Activated CD4-positive, CD25-positive, alpha-beta regulatory T cell treated with anti-CD3 and anti-CD28 coated beads, Interleukin-2, amount 50 U/mL, for 72 hours (primary cell): ENCODE measurements at places on chromosomes 11 and 22.

- no peak for DNase-seq
Observed at GRCh38 chr11:17157761-17158160, 50.0 kb downstream of the PIK3C2A start.

DNA sequence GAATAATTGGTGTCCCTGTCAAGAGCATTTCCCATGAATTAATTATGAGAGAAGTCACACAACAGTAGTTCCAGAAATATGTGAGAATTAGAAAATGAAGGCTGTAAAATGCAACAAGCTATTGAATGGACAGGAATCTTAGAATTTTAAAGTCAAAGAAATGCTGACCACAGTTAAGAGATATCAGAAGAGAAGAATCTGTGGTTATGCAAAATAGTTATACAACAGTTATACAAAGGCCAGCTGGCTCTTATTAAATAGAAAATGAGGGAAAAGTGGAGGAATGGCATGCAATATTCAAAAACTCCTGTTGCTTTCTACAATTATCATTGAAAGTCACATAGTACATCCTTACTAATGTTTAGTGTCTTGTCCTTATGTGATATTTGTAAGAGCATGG, 27.4 kb downstream of the CASP12 start:
- no peak for DNase-seq

DNA sequence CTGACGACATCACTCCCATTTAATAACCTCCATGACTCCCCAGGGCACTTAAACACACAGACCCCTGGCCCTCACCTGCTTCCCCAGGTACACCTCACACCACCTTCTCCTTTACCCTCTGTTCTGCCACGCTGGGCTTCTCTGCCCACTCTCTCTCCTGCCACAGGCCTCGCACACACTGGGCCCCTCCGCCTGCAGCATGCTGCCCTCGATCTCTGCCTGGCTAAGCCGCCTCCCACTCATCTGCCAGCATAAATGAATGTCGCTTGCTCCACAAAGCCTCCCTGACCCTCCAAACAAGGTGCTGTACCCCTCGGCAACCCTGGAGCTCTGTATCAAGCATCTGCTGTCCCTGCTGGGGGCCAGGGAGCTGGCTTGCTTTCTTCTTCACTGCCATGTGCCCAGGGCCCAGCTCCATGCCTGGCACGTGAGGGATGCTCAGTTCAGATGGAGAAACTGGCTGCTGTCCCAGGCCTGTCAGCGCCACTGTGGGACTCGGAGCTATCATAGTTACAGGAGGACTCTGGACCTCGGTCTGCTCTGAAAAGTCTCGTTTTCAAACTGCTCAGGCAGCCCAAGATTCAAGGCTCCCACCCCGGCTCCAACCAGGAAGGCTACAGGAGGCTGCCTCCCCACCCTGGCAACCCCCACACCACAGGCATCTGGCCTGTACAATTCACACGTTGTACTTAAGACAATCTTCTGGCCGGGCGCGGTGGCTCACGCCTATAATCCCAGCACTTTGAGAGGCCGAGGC, 11.9 kb downstream of the TTLL1 start:
- no peak for DNase-seq

DNA sequence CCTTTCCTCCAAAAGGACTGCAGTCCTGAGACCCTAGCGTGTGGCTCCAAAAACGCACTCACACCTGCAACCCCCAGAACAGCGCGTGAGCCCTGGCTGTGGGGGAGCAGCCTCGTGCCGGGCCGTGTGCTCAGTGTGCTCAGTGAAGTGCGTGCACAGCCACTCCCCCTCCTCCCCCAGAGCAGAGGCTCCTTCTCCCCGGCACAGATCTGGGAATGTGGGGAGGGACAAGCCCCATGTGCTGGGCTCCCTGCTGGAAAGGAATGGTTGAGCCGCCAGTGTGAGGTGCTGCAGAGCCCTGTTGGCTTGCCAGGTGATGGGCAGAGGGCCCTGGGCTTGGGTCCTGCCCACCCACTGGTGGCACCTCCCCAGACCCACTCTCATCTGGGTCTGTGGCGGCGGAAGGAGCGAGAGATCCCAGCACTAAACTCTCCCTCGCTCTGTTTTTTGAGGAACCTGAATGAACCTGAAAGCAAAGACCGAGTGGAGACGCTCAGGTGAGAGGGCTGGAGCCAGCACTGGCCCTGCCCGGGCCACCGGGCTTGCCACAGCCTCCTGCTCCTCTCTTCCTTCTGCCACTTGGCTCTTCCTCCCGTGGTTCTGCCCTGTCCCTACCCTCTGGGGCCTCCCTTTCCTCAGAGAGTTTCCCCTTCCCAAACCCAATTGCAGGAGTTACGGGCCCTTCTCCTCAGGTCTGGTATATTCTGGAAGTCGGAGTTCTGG, 9.0 kb downstream of the RCOR2 start:
- DNase-seq: no peak

- DNase-seq: no peak
Observed at GRCh38 chr11:6693342-6694228, 10.4 kb upstream of the MRPL17 start.

GRCh38 chr11:130340671-130341319, 26.1 kb upstream of the ZBTB44 start:
- DNase-seq: no peak

DNA sequence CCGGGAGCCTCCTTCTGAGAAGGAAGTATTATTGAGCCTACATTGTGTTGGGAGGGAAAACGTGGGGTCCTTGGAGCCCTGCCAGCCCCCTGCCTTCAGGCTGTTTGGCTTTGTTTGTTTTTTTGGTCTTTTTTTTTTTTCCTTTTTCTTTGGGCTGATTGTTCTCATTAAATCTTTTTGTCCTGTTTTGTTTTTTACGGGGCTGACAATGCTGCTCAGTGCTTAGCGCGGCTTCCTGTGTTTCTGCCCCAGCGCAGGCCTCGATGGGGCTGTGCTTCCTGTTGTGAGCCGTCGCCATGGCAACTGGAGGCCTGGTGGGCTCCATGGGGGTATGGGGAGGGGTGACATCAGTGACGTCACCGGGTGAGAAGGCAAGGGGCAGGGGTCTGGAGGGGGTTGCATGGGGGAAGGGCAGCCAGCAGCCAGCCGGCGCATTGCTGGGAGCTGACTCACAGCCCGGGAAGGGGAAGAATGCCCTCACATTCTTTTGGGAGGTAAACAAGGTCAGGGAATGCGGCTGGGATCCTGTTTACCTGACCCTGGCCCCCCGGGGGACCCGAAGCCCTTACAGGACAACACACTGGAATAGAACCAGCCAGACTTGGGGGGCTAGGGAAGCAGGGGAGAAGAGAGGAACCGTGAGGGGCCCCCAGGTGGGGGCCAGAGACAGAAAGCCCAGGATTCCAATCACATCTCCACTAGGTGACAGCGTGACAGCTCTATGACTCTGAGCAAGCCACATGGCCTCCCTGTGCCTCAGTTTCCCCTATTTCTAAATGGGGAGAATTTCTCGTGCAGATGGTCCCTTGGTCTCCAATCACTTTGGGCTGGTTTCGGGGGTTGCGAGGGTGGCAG, 22.2 kb upstream of the CBX7 start:
- no peak for DNase-seq

- DNase-seq: no peak
Observed at GRCh38 chr11:18364495-18365073, 29.8 kb upstream of the LDHA start.

GRCh38 chr22:25182131-25183110, 17.2 kb upstream of the CRYBB3 start:
- no peak for DNase-seq
